ENCODE measurements at places on chromosomes 4 and X.

GRCh38 chrX:18983666-18984380, at the start of gene PHKA2:
Gene PHKA2 (minus strand): TSS chrX:18984114. CDS start chrX:18983932, 182 bp downstream.
- DNase-seq: no peak

DNA sequence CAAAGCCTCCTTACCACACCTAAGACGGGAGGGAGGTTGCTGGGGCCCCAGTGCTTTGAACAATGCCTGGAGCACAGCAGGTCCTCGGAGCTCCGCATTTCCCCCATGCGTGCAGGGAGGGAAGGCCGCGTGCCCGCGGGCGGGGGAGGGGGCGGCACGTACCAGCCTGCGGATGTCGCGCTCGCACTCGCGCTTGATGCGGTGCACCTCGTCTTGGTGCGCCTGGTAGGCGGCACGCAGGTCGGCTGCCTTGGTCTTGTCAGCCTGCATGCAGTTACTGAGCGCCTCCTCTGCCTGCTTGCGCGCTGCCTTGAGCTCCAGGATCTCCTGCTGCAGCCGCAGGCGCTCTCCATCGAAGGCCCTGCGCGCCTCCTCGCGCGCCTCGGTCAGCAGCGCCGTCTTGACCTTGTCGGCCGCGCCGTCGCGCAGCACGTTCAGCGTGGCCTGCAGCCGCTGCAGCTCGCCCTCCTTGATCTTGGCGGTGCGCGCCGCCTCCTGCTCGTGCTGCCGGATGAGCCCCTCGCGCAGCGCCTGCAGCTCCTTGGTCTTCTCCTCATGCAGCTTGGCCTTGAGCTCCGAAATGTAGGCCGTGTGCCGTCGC, 87.2 kb upstream of the C4orf50 start:
- no peak for DNase-seq

- DNase-seq: no peak
Observed at GRCh38 chrX:119190831-119191230, 45.3 kb upstream of the PGRMC1 start.

DNA sequence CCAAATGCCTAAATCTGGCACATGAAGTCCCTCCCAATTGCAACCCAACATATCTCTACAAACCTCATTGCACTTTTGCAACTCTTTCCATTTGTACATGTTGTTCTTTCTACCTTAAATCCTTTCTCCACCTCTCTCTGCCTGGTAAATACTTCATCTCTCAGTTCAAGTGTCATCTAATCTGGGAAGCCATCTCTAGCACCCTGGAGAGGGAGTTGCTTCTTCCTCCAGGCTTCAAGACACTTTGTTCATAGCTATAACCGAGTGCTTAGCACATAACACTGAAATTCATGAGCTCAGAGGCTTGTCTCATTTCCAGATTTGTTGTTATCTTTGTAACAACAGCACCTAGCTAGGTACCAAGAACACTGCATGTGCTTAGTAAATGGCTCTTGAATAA, 114.8 kb upstream of the NAP1L5 start:
- no peak for DNase-seq

GRCh38 chrX:120270567-120270966, 20.0 kb downstream of the ZBTB33 start:
- DNase-seq: no peak

DNA sequence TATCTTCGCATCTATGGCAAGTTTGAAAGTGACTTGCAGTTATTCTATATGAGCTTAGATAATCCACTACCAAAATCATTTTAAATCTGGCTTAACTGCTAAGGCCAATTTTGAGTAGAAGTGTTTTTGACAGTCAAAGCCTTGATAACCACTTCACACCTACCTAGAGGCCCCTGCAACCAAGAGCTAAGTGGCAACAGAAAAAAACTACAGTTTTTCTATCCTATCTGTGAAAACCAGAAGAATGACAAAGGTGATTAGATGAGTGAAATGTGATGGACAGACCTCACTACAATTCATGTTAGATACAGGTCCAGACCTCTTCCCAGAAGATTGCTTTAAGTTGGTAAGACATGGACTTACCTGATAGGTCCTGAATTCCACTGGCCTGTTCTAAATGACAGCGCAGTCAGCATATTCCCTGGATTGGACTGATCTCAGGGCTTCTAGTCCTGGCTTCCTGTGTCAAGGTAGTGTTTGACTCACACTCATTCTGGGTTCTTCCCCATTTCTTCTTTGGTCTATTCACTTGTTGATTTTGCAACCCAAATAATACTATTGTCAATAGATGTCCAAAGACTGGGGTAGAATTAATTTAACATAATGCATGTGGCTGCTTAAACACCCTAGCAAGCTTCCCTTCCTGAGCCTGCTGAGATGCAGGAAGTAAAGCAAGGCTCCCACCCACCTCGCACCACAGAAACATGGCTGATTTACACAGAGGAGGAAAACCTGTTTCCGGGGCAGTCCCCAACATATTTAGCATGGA, 65.1 kb downstream of the PPP3CA start:
- DNase-seq: no peak

GRCh38 chr4:140150636-140150885, 3.4 kb downstream of the MAML3 start:
- no peak for DNase-seq
